Fibroblast of upper back skin (primary cell): ENCODE measurements at places on chromosomes 12 and 14.
A peak's percentile ranks its signal among the peaks of the same experiment; 100 is the strongest.

DNA sequence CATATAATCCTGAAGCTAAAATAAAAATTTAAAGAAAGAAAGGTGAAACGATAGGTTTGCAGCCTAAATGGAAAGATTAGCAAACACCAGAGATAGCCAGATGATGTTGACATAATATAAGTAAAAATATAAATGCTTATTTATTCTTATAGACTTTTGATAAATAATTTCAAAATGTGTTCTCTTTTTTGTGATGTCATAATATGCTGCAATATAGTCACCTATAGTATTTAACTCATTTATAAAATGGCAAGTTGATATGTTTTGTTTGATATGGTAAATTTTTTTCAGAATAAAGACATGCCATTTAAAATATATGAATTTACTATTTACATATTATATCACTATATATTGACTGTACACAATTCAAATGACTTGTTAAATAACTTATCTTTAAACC, 813.4 kb downstream of the LRFN5 start:
- DNase-seq = no peak

GRCh38 chr12:89707703-89708564, 704 bp downstream of the ATP2B1 start:
- DNase-seq = peak; percentile 37

- DNase-seq = peak; percentile 73
Measured at GRCh38 chr12:70849265-70849960, 71.1 kb downstream of the PTPRR start.

DNA sequence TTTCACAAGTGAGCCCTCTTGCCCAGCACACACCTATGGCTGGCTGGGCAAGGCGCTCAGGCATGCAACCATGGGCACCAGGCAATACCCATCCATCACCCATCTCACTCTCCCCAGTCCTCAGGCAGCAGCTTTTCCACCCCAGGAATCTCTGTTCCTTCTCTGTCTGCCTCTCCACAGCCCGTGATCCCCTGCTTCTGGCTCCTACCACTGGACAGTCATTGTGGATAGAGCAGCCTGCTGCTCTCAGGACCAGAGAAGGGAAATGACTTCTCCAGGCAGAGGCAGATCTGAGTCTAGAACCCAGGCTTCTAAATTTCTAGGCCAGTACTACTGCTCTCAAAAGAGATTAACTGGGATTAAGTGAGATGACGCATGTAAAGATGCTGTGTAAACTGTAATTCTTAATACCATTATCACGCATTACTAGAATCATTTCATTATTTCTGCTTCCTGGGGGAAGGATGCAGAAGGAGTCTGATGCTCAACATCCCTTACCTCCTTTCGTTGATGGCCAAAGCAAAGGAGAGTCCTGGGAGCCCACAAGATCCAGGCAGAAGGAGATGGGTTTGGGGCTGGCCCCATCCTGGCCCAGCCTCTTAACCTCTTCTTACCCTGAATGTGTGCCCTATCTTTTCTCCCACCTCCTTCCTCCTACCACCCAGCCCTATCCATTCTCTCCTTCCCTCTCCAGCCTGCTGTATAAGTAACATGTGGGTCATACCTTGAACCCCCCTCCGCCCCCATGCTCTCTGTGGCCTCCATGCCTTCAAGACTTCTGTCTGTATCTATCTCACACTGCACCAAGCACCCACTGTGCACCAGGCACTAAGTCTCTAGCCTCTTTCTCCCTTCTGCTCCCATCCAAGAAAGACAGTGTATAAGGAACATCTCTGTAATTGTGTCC, 4.8 kb upstream of the AQP5 start:
- DNase-seq = no peak

DNA sequence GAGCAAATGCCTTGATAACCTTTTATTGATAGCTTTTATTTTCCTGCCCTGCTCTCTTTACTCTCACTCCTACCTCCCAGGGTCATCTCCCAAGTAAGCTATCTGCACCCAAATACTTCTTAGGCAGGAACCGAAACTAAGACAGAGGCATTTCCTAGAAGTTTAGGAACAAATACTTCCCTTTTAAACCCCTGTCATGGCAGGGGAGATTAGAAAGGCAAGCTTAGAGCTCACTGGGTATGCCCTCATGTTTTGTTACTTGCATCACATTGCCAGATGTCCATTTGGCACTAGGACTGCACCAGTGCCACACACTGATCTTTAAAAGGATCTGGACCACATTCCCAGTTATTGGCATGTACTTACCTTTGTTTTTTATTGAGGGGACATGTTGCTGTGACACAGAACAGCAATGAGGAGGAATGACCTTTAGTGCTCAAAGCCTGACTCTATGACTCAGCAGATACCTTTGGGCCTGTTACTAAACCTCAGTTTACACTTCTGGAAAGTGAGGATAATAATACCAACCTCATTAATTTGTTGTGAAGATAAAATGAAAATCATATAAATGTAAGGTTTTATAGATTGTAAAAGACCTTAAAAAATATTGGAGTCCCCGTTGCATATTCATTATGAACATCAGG, 40.9 kb upstream of the MBIP start:
- DNase-seq = no peak

GRCh38 chr12:95548056-95548538, 3.2 kb downstream of the USP44 start:
- no peak for DNase-seq

DNA sequence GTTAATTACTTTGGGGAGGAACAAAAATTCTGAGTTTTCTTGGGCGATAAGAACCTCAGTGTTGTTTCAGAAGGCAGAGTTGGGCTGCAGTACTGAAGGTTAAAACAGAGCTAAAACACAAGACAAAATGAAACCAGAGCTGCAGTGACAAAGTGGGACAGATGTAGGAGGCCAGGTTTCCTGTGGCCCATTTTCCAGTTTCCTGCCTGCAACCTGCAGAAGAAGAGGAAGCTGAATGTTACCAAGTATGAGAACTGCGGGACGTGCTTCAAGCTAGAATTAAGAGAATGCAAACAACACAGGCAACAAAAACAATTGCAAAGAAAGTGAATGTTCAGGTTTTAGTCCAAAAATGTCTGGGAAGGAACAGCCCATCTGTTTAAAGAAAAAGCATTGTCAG, 17.8 kb downstream of the ELK3 start:
- DNase-seq = no peak

DNA sequence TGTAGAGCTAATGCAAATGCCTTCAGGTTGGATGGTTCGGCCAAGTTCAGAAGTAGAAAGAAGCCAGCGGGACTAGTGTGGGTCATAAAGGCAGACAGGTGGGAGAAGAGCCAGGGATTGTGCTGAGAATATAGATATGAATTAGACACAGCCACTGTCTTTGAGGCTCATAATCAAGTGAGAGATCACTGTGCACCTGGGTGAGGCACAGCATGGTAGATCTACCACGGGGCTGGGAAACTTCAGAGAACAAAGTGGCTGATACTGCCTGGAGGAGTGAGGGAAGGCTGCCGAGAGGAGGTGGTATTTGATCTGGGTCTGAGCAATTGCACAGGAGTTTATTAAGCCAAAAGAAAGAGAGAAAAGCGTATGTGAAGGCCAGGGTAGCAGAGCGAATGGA, 40.6 kb upstream of the CHST11 start:
- DNase-seq = no peak
